ENCODE measurements at places on chromosomes 7 and 10.

DNA sequence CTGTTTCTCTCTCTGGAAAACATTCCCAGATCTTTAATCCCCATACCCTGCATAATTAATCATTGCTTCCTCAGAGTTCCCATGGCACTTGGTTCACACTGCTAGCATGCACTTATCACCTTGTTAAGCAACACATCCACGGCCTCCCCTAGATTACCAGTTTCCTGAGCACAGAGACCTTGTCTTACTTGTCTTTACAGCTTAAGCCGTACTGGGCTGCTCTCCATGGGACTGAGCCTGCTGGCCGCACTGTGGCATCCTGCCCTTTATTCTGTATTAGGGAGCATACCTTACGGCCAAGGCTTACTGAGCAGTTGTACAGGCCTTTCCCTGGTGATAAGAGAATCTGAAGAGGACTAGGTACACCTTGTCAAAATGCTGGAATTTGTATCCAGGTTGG lies 190.2 kb downstream of the REEP3 start:
- no peak for DNase-seq

GRCh38 chr7:2381227-2381626 lies 22.2 kb upstream of the CHST12 start:
- no peak for DNase-seq

DNA sequence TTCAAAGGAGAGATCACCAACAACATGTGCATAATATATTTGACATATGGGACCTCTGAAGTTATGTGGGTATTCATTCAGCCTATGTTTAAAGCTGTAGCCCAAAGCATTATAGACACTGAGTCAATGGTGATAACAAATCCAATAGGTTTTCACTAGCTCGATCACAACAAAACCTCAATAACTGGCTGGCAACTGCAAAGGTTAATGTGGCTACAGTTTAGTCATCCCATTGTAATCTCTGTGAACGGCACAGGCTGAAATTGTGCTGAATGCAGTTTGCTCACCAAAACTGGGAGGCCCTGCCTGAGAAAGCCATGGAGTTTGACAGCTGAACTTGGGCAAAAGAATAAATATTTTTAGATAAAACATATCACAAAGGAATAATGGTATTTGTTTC lies 152.4 kb upstream of the ADO start:
- no peak for DNase-seq

DNA sequence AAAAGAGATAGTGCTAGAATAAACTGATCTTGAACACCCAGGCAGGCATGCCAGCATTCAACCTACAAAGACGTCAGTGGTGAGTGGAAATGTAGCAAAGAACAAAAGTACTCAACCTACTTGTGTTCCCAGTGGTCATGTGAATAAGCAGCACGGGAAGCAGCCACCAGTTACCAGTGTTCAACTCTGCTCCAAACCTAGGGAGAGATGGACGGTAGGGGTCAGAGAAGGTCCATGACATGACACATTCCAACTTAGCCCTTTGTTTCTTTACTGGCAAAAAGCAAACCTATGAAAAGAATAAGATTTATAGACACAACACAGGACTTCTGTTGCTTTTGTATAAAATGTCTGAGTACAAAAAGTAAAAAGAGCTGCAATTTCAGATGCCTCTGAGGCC lies 511.4 kb downstream of the XPNPEP1 start:
- DNase-seq, result no peak

GRCh38 chr7:42192851-42193461 lies 44.1 kb downstream of the GLI3 start:
- no peak for DNase-seq

DNA sequence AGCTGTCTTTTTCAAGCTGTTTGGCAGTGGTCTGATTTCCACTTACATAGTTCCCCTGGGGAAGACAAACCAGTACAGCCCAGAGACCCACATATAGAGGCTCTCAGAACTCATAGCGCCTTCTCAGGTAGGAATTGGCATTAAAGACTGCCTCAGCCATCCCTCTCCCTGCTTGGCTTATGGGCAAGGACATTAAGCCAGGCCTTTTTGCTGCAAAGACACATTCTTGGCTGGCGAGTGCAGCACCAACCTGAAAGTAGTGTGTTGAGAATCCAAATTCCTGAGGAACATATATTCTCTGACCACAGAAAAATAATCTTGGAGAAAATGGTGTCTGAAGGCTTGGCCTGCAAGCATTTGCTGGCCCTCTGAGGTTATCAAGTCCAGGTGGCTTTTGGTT lies 39.2 kb upstream of the HPS1 start:
- no peak for DNase-seq

GRCh38 chr10:97336446-97336845 lies 1.9 kb upstream of the FRAT2 start:
- DNase-seq, result no peak

DNA sequence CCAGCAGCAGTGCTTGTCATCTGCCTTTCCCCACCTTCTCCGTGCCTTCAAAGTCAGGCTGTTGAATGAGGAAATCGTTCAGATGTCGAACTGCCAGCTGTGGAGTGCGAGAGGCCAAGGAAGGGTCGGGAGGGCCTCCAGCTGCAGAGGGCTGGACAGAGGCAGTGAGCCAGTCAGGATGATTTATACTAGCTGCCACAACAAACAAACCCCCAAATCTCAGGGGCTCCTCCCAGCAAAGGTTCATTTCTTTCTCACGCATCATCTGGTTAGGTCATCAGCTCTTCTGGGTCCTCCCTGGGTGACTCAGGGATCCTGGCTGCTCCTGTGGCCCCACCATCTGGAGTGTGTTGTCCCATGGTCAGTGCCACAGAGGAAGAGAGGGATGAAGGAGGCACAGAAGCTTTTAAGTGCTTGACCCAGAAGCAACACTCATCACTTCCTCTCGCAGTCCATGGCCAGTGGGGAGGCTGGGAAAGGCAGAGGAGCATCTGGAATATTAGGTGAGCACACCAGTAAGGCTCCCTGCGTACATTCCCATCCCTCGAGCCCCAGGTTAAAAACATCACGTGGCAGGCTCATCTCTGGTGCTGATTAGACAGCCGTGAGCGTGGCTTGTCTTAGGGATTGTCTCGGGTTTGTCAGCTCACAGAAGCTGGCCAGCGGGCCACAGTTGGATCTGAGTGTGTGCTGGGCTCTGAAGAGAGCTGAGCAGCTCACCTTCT lies 140.7 kb downstream of the RGS10 start:
- no peak for DNase-seq

DNA sequence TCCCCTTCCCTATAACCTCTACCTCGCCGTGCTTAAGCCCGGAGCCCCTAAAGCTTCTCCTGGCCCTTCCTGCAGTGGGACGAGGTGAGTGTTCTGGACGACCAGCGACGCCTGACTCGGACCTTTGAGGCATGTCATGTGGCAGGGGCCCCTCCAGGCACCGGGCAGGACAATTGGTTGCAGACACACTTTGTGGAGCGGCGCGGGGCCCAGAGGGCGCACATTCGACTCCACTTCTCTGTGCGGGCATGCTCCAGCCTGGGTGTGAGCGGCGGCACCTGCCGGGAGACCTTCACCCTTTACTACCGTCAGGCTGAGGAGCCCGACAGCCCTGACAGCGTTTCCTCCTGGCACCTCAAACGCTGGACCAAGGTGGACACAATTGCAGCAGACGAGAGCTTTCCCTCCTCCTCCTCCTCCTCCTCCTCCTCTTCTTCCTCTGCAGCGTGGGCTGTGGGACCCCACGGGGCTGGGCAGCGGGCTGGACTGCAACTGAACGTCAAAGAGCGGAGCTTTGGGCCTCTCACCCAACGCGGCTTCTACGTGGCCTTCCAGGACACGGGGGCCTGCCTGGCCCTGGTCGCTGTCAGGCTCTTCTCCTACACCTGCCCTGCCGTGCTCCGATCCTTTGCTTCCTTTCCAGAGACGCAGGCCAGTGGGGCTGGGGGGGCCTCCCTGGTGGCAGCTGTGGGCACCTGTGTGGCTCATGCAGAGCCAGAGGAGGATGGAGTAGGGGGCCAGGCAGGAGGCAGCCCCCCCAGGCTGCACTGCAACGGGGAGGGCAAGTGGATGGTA lies 9.2 kb downstream of the EPHB6 start:
- DNase-seq, result no peak

- DNase-seq, result no peak
These were observed 103.5 kb upstream of the CCDC6 start for GRCh38 chr10:60009710-60010383.

DNA sequence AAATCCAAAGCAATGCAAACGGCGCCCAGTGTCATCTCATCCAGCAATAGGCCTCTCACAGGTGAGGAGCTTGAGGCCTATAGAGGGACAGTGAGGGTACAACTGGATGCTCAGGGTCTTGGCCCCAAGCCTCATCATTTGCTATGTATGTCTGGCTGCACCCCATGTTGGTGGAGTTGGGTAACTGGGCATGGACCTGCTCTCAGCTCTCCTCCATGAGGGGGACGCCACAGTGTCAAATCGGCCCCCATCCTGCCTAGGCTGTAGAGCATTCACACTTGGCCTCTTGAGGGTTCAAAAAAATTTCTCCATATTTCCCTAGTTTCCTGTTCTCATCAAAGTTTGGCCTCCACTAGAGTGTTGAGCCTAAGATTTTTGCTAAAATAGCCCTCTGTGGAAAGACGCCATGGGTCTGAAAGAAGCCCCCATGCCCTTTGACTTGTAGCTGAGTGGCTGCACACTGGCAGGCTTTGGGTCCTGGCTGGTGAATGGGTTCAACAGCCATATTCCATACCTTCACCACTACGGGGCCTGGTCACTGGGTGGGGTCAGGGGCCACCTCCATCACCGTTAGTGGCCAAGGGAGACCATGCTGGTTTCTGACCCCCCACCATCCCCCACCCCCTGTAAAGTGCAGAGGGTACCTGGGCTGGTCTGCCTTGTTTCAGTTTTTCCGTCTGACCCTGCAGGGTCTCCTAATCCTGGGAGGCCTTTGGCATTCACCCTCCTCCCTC lies 132.3 kb upstream of the TBX20 start:
- DNase-seq, result no peak

DNA sequence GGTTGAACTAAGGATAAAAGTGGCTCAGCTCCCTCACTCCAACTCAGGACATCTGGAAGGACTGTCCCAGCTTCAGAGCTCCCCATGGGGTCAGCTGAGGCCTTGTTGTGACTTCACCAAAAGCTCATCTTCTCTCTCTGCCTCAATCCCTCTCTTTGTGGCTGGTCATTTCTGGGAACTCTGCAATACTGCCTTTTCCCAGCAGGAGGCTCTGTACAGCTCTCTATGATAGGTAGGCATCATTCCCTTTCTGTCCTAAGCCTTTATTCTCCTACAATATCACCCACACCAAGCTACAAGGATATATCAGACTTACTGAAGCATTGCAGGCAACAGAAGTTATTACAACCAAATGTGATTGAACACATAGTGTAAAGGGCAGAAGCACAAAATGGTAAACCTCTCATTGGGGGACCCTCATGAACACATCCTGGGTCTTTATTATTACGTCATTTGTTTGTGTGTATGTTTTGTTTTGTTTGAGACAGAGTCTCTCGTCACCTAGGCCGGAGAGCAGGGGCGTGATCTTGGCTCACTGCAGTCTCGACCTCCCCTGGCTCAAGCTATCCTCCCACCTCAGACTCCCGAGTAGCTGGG lies 36.7 kb upstream of the PRPS1L1 start:
- no peak for DNase-seq

All from GF-D8 (cell line).